Activated CD4-positive, alpha-beta T cell treated with anti-CD3 and anti-CD28 coated beads for 36 hours (primary cell): ENCODE measurements at places on chromosomes 3 and 15. TPM values are rescaled to one million over a fixed set of nuclear protein-coding genes. Genes with fewer than 3 reads are reported as not detected.

- no peaks in the 10 kb centered on the region for H3K27me3 ChIP-seq
- no peaks in the 10 kb centered on the region for H3K36me3 ChIP-seq
- H3K27ac ChIP-seq, result no peak overlapping the region
- DNase-seq, result no peak
- no peaks in the 10 kb centered on the region for H3K4me1 ChIP-seq
Measured at GRCh38 chr15:48547286-48547685, 98.2 kb downstream of the FBN1 start.

Gene NECTIN3
- 5.1 TPM for total RNA-seq

Gene TMEM207
- not detected for total RNA-seq

Gene COL8A1
- not detected for total RNA-seq

Gene TMCO5A
- total RNA-seq, result not detected
